ENCODE measurements at places on chromosomes 7 and 10.

DNA sequence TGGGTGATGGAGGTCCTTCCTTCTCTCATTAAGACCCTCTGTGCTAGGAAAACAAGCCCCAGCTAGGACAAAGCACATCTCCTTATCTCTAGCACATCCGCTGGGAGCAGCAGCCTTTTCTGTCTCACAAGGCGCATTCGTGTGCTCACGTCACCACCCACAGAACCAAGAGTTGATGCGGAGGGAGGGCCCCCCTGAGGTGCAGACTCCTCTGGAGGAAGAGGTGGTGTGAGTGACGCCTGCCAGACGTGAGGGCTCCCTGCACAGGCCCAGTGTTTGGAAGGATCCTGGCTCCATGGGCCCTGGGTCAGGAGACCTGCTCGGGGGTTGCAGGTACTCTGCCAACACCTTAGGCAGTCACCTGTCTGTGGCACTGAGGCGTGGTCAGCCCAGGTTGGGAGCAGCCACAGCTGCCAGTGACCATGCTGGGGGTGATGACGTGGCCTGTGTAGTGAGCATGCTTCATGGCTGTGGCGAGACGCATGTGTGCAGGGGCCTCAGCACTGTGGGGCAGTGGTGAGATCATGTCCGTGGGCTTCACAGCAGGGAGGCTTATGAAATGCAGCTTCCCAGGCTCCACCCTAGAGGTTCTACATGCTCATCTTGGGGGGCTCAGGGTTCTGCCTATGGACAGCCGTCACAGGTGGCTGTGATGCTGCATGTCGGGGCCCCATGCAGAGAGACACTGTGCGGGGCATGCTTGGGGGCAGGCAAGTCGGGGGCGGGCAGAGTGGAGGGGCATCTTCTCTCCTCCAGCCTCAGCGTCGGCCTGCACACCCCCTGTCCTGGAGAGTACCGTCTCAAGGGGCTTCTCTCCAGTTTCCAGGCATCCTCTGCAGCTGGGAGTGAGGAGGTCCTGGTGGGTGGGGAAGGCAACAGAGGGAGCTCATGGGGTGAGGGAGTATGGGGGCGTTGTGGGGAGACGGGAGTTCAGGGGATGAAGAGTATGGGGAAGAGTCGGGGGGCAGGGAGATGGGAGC is 56.2 kb upstream of the DPYSL4 start:
- DNase-seq: no peak

GRCh38 chr7:150867605-150868004 is 15.3 kb downstream of the AOC1 start:
- DNase-seq: no peak

GRCh38 chr10:15313047-15313446 is 58.0 kb downstream of the FAM171A1 start:
- no peak for DNase-seq

- DNase-seq: no peak
Observed at GRCh38 chr10:38127812-38128211, 33.7 kb downstream of the ZNF37A start.

DNA sequence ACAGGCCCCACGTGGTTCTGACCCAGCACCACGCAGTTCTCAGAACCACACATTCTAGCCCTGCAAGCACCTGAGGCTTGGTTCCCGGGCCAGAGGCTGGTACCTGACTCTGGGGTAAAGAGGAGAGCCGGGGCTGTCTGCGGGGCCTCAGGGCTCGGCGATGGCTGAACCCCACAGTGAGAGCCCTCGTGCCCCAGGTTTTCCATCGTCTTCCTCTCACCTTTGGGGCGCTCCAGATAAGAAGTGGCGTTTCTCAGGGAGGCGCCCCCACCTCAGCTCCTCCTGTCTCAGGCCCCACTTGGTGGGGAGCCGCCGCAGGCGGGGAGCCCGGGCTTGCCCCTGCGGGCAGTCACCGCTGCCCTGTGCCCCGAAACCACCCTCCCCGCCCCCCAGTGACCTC is 2.2 kb upstream of the LANCL2 start:
- no peak for DNase-seq

GRCh38 chr7:132564849-132565248 is 11.4 kb downstream of the PLXNA4 start:
- no peak for DNase-seq

DNA sequence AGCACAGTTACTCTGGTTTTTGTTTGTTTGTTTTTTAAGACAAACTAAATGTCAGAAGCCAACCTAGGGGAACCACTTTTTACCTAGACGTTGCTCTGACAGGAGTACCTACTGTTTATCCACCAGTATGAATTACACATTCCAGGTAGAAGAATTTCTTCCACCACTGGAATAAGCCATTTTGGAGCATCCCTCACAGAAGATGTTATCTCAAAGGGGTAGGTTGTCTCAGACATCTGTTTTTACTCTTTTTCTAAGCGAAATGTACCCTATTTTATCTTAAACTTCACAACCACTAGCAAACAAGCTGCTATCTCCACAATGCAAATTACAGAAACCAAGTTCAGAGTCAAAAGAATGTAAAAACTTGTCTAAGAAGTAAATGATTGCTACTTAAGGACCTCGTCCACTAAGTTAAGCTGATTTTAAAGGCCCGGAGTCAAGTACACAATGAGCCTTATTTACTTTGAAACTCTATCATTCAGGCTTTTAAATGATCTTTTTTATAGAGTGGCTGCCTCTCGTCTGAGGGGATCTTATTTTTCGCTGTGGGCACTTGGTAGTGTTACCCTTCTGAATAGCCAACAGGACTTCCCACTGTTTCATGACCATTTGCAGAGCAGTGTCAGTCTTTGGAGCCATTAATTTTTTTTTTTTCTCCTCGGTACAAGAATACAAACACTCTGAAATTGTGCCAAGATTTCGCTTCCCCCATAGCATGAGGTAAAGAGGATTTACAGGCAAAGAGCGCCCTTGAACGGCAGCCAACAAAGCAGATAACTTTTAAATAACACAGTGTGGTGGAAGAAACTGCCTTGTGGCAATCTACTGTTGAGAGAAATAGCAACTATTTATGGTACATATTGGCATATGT is 15.7 kb upstream of the ARMC3 start:
- DNase-seq: no peak

- DNase-seq: no peak
Observed at GRCh38 chr7:138077809-138078208, 1.6 kb downstream of the AKR1D1 start.

- no peak for DNase-seq
Observed at GRCh38 chr10:26486990-26487850, 49.1 kb downstream of the APBB1IP start.

GRCh38 chr7:39238234-39238869 is 260.6 kb downstream of the POU6F2 start:
- DNase-seq: no peak

GRCh38 chr7:44541028-44541869 is at the start of gene NPC1L1:
NPC1L1 (minus strand) TSS chr7:44541330; CDS start chr7:44541259, 71 bp downstream.
- peak; percentile 48 for DNase-seq

DNA sequence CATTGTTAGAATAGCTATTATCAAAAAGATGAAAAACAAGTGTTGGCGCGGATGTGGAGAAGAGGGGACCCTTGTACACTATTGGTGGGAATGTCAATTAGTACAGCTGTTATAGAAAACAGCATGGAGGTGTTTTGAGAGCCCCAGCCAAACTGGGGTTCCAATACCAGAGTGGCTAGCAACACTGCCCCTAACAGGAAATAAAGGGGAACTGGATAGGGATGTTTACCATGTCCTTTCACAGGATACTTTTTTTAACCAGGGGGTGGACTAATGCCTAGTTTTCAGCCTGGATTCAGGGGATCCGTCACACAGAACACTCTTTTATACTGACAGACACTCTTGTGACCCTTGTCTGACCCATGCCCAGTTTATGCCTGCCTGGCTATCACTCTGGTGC is 6.9 kb upstream of the GSTK1 start:
- no peak for DNase-seq

- no peak for DNase-seq
Observed at GRCh38 chr10:74704629-74705357, 121.6 kb upstream of the KAT6B start.

DNA sequence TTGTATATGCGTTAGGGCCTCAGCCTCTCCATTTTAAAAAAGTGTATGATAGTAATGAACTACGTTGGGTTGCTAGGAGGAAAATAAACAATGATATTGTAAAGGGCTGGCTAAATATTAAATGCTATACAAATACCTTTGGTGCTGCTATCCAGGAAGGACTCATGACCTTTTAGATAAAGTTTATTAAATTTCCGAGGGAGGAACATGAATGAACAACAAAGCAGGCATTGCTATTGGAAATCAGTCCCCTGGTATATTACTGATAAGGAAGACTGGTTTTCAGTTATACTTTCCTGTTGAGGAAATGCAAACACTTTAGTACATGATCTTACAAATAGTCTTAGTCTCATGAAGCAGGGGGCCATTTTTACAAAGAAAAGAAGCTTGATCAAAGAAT is 17.2 kb upstream of the AGR2 start:
- no peak for DNase-seq

DNA sequence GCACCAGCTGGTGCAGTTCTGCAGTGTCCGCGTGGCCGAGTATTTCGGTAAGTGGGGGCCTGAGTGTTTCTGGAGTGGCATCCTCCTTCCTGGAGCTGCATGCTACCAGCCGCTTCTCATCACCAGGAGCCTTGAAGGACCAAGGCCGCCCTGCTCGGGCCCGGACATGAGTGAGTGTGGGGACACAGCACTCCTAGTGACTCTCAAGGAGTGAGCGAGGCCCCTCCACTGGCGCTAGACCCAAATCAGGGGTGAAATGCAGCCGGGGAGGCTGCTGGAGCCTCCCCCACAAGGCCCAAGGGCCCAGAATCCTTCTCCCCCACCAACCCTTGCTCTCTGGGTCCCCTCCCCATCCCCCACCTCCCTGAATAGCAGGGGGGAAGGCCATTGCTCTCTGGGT is 48.0 kb downstream of the CAMK2B start:
- no peak for DNase-seq

- no peak for DNase-seq
Observed at GRCh38 chr10:116044801-116045248, 228.2 kb downstream of the GFRA1 start.

GRCh38 chr7:80263333-80263732 is 128.7 kb downstream of the GNAI1 start:
- DNase-seq: no peak

- no peak for DNase-seq
Observed at GRCh38 chr10:31188792-31189406, 130.1 kb upstream of the ZEB1 start.

DNA sequence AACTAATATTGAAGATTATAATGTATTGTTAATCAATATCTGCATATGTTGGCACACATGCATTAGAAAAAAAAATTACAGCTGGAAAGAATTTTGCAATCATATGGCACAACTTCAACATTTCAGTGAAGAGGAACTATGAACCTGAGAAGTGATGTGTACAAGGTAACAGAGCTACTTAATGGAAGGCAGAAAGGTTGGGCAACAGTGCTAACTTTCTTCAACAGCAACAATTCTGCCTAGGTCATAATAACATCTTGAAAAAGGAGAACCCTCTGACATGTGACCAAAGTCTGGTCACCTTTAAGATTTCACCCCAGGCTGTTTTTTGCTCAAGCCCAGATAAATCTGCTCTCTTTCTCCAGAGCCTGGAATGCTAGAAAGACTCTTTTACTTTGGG is 47.9 kb upstream of the SKAP2 start:
- no peak for DNase-seq

DNA sequence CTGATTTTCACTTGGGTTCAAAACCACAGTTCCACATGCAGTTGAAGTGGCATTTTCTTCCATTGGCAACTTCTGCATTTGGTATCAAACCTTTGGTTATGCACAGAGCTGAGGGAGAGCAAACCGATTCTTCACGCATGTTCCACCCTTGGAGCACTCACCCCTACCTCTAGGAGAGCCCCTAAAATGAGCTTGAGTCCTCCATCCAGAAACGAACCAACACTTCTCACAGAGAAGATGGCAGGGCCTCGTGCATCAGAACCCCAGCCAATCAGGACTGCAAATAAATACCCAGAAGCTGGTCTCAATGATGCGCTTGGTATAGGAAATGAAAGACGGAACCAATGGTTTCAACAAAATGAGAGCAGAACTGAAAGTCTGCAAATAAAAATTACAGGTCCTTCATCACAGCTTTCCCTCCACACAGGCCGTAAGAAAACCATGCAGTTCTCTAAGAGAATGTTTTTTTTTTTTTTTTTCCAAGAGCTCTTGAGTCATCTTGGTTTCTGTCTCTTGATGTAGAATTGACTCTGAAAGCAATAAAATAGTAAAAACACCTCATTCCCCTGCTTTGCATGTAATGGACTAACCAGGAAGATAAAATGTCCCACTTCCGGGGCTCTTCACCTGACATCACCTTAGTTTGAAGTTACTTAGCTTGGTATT is 23.9 kb downstream of the KLF6 start:
- peak; percentile 8 for DNase-seq

GRCh38 chr7:151736403-151736909 is 140.5 kb downstream of the PRKAG2 start:
- no peak for DNase-seq

DNA sequence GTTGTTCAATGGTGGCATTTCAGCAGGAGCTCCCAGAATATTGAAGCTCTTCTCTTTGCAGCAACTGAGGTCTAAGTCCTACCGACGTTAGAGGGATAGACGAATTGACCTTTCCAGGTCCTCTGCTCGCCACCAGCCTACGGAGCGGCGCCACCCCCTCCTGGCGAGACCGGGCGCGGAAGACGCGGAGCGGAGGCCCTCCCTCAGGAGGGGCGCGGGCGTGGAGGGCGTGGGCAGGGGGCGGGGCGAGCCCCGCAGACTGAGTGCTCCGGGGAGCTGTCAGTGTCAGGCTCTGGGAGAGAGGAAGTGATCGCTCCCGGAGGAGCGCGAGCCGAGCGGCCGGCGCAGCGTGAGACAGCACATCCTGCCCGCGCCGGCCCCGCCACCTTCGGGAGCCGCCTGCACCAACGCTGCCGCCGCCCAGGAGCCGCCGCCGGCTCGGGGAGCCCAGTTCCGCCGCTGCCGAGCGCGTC is at the start of gene DYNC1I1:
Gene DYNC1I1, plus strand, starts transcription at position 257 of the 473 bp plus-strand sequence. CDS start 32,176 bp downstream, outside the sequence.
- peak; percentile 74 for DNase-seq

DNA sequence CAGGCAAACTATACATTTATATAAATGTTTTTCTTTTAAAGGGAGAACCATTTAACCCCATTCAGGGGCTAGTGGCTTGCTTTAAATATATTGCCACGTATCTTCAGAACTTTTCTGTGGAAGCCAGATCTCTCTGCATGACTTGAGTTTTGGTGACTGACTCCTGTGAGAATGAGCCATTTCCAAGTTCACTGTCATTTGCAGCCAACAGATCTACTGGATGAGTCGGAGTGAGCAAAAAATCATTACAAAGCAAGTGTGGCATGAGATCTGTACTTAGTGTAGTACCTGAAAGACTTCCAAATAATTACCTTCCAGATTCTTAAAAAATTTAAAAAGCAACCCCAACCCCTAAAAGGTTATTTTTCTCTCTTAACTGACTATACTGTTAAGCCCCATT is 45.6 kb downstream of the PDSS1 start:
- no peak for DNase-seq

DNA sequence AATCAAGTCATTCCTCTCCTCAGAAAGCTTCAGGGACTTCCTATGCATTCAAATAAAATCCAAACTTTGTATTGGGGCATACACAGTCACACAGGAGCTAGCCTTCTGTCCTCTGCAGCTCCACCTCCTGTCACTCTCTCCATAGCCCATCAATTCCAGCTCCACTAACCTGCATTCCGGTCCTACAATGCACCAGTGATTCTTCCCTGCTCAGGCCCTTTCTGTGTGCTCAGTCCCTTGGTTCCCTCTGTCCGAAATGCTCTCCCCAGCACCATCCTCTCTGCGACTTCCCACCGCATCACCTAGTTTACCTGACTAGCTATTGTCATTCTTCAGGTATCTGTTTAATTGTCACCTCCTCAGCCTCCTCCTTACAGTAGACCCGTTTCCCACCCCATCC is 26.4 kb upstream of the YAE1 start:
- no peak for DNase-seq
